Aortic smooth muscle cell (primary cell): ENCODE measurements at places on chromosomes 2 and 18. TPM values are rescaled to one million over a fixed set of nuclear protein-coding genes. Genes with fewer than 3 reads are reported as not detected.

Gene SGPP2
- not detected in 2 replicates for total RNA-seq

Gene DSG1
- not detected in 2 replicates for total RNA-seq

Gene TNS1
- 71.2 and 100 TPM in 2 replicates for total RNA-seq

Gene CXCR1
- total RNA-seq: not detected in 2 replicates

Gene RAX
- total RNA-seq: not detected in 2 replicates

Gene PFN4
- total RNA-seq: 0.53 and 0.56 TPM in 2 replicates

Gene FLACC1
- 1.6 and 1.8 TPM in 2 replicates for total RNA-seq

Gene EEF1B2
- 808 and 933 TPM in 2 replicates for total RNA-seq

Gene PPM1G
- 76.8 and 107 TPM in 2 replicates for total RNA-seq

Gene UNC80
- 0.19 TPM in 1 of 2 replicates, not detected in the other for total RNA-seq

Gene RIT2
- total RNA-seq: not detected in 2 replicates

Gene UGT1A4
- not detected in 2 replicates for total RNA-seq

Gene ZC3H15
- total RNA-seq: 63.0 and 70.4 TPM in 2 replicates

Gene TLX2
- 0.06 TPM in 1 of 2 replicates, not detected in the other for total RNA-seq

Gene TUBA3E
- not detected in 2 replicates for total RNA-seq

Gene TUBA4B
- not detected in 2 replicates for total RNA-seq

Gene MEIS1
- 76.1 and 78.5 TPM in 2 replicates for total RNA-seq
